MV-4-11 (cell line): ENCODE measurements at places on chromosomes 13 and 19.

GRCh38 chr13:45861322-45861721 is 9.8 kb upstream of the SIAH3 start:
- no peak for DNase-seq

DNA sequence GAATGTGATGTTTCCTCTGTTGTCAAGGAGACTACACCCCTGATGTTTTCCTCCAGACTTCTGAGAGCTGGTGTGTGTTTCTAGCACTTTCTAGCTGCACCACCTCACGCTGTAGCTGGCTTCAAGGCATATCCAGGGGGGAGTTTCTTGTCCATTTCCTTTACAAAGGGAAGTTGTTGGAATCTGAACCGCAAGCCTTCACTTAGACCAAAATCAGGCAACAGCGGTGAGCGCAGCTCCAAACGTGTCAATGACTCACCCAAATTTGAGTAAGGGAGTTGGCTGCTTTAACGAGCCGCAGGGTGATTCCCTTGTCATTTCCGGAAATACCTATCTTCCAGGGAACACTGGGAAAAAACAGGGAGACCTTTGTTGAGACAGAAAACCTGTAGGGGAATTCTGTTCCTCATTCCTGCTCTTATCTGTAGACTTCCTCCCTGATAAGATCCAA is 2.5 kb downstream of the LDLR start:
- peak; percentile 88 for DNase-seq

DNA sequence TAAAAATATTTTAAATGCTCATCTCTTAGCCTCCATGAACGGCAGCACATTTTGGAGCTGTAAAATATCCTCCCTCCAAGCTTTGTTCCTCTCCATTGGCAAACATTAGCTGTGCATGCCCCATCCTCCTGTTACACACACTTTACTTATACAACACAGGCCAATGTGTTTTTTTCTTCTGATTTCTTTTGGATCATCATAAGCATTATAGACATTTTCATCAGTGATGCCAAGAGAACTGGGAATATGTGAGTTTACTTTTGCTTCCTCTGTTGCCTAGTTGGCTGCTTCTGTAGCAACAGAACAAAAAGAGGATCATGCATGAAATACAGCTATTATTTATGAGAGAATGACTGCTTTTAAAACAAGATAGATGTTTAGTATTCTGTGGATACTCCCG is 142.6 kb downstream of the PCDH9 start:
- DNase-seq = no peak

GRCh38 chr13:29573190-29573589 is 22.3 kb downstream of the SLC7A1 start:
- peak; percentile 87 for DNase-seq

- DNase-seq = no peak
Measured at GRCh38 chr19:41031916-41032315, 40.8 kb downstream of the CYP2B6 start.

DNA sequence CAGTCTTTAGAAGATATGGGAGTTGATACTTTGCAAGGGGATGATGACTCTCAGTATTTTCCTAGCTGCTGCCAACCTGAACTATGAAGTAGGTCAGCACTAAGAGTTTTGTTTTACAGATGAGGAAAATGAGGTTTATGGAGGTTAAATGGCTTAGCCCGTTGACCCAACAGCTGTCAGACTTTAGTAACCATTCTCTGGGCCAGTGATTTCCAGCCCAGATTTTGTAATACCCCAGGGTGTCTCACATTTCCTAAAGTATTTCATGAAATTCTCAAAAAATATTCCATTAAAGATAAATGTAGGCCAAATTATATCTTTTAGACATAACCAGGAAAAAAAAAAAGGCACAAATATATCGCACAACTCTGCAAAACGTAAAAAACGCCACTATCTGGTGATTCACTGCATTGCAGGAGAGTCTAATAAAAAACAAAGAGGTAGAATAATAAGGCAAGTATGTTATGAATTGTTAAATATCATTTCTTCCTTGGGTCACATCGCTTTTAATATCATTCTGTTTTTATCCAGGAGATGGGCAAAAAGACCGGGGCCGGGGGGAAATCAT is 112.5 kb downstream of the DACH1 start:
- no peak for DNase-seq

DNA sequence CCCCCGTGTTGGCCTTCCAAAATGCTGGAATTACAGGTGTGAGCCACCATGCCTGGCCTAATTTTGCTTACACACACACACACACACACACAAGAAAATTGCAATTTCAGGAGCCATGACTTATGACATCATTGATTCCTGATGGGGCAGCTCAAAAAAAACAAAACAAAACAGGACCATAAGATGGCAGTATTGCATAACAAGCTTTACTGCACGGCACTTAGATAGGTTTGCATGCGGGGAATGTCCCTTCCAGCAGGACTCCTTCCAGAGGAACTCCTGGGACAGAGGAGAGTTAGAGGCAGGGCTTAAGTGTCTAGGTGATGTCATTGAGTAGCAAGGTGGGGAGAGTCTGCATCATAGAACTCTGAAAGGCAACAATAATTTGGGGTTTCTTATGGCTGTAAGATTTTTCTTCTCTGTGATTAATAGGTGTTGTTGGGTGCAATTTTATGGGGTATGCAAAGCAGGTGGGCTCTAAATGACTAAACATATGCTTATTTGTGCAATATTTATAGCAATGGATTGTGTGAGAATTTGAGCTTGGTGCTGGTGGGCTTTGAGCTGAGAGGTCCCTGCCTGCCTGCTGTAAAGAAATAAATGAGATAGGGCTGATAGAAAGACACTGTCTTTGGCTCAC is 9.0 kb upstream of the ACSBG2 start:
- peak; percentile 84 for DNase-seq

- DNase-seq = no peak
Measured at GRCh38 chr13:112451512-112452379, 75.6 kb downstream of the SPACA7 start.

- no peak for DNase-seq
Measured at GRCh38 chr13:90633849-90634248, 713.6 kb upstream of the MIR17HG start.

GRCh38 chr19:40284501-40285352 is at the start of gene AKT2:
AKT2 (minus strand) TSS chr19:40285345; CDS start chr19:40265267, 20,078 bp downstream.
- DNase-seq = peak; percentile 48

DNA sequence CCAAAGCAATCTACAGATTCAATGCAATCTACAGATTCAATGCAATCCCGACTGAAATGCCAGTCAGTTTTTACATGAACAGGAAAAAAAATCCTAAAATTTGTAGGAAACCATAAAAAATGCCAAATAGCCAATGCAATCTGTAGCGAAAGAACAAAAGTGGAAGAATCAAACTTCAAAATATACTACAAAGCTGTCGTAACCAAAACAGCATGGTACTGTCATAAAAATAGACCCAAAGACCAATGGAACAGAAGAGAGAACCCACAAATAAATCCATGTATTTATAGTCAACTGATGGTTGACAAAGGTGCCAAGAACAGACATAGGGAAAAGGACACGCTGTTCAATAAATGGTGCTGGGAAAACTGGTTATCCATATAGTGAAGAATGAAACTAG is 17.7 kb downstream of the ZNF829 start:
- DNase-seq = no peak

GRCh38 chr19:5913739-5914357 is at the start of gene CAPS:
CAPS (plus strand) TSS chr19:5914254; CDS start chr19:5914407, 153 bp downstream.
- DNase-seq = no peak

DNA sequence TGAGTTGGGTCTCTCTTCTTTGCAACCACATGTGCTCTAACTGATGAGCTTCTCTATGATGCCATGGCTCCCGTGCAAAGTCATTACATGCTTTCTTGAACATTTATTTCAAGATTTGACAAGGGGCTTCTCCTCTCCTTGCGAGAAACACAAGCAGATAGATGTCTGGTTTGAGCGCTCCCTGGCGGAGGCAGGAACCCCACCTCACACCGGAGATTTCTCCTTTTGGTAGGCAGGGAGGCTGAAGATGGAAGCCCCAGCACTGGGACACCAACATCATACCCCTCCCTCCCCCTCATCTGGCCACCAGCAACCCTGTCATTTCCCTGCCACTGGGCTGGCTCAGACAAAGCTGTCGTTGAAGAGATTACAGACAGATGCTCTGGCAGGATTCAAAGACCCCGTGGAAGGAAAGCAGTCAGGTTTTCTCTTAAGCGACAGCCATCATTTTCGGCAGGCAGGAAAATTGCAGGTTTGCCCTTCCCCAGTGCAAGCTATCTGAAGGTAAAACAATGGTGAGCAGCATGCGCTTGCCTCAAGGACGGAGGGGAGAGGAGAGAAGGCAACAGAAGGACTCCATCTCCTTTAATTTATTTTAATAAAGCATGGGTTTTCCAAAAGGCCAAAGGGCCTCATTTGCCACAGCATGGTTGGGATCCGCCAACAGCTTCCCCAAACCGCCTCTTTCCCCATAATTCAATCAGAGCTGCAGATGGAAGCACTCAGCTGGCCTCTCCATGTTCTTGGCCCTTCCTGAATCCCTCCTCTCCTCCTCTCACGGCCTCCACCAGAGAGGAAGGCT is 344.1 kb upstream of the TSHZ3 start:
- DNase-seq = no peak

- DNase-seq = no peak
Measured at GRCh38 chr19:44696939-44697669, 1.8 kb upstream of the CEACAM16 start.

DNA sequence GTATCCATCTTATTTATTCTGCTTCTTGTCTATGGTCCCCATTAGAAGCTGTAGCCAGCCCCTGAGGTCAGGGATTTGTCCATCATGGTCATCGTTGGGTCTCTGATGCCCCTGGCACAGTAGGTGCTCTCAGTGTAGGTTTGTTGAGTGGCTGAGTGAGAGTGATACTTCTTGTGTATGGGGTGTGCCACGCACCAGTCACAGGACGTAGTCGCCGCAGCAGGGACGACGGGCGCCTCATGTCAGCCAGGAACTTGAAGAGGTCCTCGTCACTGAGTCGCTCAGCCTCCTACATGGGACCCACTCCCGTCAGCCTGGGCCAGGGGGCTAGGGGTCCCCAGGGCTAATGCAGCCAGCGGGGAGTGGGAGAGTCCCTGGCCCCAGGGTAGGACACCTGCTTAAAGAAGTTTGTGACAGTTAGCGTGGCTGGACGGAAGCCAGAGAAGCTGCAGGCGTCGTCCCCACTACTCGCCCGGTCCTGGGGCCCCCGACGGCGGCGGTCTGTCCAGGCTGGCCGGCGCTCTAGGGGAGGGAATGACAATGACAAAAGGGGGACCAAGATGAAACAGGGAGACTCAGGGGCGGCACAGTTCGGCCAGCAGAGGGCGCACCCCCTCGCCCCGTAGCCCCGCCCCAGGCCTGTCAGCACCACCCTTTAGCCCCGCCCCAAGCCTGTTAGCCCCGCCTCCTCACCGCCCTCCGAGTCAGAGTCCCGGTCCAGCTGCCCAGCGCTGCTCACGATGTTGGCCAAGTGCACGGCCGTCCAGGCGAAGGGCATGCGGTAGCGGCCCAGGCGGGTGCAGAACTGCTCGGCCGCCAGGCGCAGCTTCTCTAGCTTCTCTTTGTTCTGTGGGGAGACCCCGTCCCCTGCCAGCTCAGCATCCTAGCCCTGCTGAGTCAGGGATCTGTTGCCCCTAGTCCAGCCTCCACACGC is 3.7 kb downstream of the ANGPTL8 start:
- peak; percentile 61 for DNase-seq

- DNase-seq = no peak
Measured at GRCh38 chr13:97435794-97436193, 1.8 kb downstream of the RAP2A start.

- no peak for DNase-seq
Measured at GRCh38 chr19:873561-874041, 14.1 kb downstream of the CFD start.

DNA sequence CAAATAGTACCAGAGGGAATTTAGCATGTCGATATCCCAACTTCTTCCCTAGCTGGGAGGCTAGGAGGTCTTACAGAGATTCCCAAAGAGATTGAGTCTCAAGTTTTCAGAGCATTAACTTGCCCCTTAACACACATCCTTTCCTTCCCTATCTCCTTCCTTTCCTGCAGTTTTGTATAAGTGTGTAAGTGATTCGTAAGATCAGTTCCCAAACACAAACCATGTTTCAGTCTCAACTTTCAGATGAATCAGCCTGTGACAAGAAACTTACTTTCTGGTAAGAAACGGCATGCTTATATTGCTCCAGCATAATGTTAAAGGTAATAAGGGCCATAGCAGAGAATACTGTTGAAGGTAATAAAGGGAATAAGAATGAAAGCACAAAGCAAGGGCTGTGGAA is 472.2 kb downstream of the LIG4 start:
- DNase-seq = no peak

DNA sequence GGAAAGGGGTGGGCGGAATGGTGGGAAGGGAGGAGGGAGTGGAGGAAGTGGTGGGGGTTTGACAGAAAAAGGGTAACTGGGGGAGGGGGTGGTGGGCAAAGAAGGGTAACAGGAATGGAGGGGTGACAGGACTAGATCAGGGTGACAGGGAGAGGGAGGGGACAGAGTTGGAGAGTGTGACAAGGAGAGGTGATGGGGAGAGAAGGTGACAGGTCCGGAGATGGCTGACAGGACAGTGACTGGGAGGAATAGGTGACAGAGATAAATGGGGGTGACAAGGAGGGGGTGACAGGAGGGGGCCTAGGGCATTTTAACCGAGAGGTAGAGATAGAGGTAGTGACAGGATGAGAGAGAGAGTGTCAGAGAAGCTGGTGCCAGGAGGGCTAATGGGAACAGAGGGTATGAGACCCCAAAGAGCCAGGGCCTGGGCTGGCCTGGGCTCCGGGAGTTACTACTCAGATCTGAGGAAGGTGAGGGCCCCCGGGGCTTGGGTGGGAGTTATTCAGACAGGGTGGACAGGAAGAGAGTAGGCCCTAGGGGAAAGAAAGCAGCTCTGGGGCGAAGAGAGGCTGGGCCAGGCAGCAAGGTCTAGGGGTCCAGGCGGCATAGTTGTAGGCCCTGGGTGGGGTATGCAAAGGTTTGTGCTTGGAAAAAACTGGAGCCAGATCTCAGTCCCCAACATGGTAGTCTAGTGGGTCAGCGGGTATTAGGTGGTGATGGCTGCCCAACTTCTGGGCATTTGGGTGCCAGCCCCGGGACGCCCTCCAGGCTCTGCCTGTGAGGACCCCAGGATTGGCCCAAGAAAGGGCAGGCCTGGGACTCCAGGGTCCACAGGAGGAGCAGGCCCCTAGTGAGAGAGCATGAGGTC is 660 bp downstream of the CIC start:
- no peak for DNase-seq

- no peak for DNase-seq
Measured at GRCh38 chr19:8731428-8732169, 10.2 kb downstream of the OR2Z1 start.

- DNase-seq = no peak
Measured at GRCh38 chr19:13670846-13671245, 93.5 kb upstream of the MRI1 start.

GRCh38 chr19:12987781-12988180 is 7.5 kb upstream of the NFIX start:
- no peak for DNase-seq

GRCh38 chr19:39401549-39402345 is 4.9 kb upstream of the ZFP36 start:
- peak; percentile 62 for DNase-seq

GRCh38 chr19:1064661-1065605 is 2.0 kb upstream of the ARHGAP45 start:
- DNase-seq = peak; percentile 64

GRCh38 chr13:24858953-24859352 is 95.0 kb downstream of the RNF17 start:
- DNase-seq = peak; percentile 7

- DNase-seq = no peak
Measured at GRCh38 chr13:98751367-98751782, 1.1 kb downstream of the SLC15A1 start.

- DNase-seq = peak; percentile 94
Measured at GRCh38 chr13:32548837-32549236, 10.2 kb upstream of the N4BP2L2 start.

- DNase-seq = no peak
Measured at GRCh38 chr13:27667946-27668345, 46.3 kb downstream of the POLR1D start.

GRCh38 chr19:7792281-7792680 is 29.2 kb downstream of the CLEC4M start:
- no peak for DNase-seq
